ENCODE measurements at places on chromosomes 4 and X. TPM values are rescaled to one million over a fixed set of nuclear protein-coding genes. Genes with fewer than 3 reads are reported as not detected.

The HSFX4 gene
- not detected for total RNA-seq

The ZNF157 gene
- total RNA-seq = 0.61 TPM

The HMX1 gene
- not detected for total RNA-seq

The GABRB1 gene
- total RNA-seq = not detected

The MBTPS2 gene
- 16.5 TPM for total RNA-seq

The CYTL1 gene
- not detected for total RNA-seq

The CDX4 gene
- total RNA-seq = not detected

The GIMD1 gene
- not detected for total RNA-seq

The SERTM2 gene
- total RNA-seq = not detected

The PAGE4 gene
- total RNA-seq = not detected

The DMRTC1B gene
- total RNA-seq = not detected

The RTL3 gene
- 0.14 TPM for total RNA-seq

The BMPR1B gene
- total RNA-seq = not detected

The STARD8 gene
- total RNA-seq = 3.1 TPM

The AWAT2 gene
- not detected for total RNA-seq

The IL13RA1 gene
- 0.11 TPM for total RNA-seq

GRCh38 chr4:140595065-140595464, 26.3 kb upstream of the UCP1 start:
- H3K4me3 ChIP-seq = no peak overlapping the region
- no peak overlapping the region for H3K27ac ChIP-seq
- no peaks in the 10 kb centered on the region for H3K36me3 ChIP-seq
- no peaks in the 10 kb centered on the region for H3K4me1 ChIP-seq

DNA sequence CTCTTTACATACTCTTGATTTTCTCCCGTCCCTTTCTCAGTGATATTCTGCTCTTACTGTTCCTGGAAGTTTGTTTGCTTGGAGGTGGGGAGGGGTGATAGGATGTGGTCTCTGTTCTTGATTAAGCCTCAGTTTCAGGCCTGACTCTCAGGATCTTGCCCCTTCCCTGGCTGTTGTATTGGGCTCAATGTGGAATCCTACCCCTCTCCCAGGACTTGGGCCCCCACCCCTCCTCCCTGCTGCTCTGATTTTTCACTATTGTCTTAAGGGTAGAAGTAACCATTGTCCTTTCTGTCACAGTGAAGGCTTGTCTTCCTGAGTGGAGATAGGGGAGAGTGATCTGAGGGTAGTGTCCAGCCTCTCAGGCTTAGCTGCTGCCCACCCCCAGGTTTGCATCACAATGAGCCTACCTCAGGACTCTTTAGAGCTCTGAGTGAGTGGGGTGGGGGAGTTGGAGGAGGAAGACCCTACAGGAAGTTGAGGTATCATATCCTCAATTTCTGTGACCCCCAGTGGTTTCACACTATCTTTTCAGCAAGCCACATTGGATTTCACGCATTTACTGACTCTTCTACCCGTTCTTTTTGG, 16.5 kb downstream of the CDKL5 start:
- no peak for DNase-seq
- peaks cover 2% of the 10 kb centered on the region for H3K27me3 ChIP-seq
- H3K4me1 ChIP-seq = peaks cover 15% of the 10 kb centered on the region
- no peak overlapping the region for H3K27ac ChIP-seq
- H3K36me3 ChIP-seq = no peaks in the 10 kb centered on the region

- H3K4me3 ChIP-seq = no peak overlapping the region
- H3K4me1 ChIP-seq = no peaks in the 10 kb centered on the region
- DNase-seq = peak; percentile 49
- H3K36me3 ChIP-seq = no peaks in the 10 kb centered on the region
These were observed 26.2 kb upstream of the HGFAC start for GRCh38 chr4:3415471-3416141.

DNA sequence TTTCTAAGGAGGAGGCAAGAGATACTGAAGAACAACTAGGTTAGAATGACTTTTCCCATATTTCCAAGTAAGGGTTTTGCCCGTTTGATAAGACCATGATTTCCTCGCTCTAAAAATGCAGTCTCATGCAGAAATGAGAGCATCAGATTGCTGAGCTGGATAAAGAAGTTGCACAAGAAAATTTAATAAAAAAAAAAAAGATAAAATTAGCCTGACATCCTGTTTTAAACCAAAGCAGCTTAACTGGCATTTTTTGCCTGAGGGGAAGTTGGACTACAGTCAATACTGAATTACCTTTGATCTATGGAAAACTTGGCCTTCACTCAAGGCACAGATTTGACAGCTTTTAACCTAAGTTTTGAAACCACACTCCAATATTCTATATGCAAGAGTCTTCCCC, 208.4 kb downstream of the GASK1B start:
- no peaks in the 10 kb centered on the region for H3K4me1 ChIP-seq
- DNase-seq = no peak
- H3K36me3 ChIP-seq = no peaks in the 10 kb centered on the region
- no peak overlapping the region for H3K27ac ChIP-seq
- H3K27me3 ChIP-seq = no peaks in the 10 kb centered on the region

- DNase-seq = no peak
- H3K27ac ChIP-seq = no peak overlapping the region
- peaks cover 9% of the 10 kb centered on the region for H3K4me1 ChIP-seq
- H3K4me3 ChIP-seq = no peak overlapping the region
These were observed 100.7 kb downstream of the CRLF2 start for GRCh38 chrX:1111601-1112300.

DNA sequence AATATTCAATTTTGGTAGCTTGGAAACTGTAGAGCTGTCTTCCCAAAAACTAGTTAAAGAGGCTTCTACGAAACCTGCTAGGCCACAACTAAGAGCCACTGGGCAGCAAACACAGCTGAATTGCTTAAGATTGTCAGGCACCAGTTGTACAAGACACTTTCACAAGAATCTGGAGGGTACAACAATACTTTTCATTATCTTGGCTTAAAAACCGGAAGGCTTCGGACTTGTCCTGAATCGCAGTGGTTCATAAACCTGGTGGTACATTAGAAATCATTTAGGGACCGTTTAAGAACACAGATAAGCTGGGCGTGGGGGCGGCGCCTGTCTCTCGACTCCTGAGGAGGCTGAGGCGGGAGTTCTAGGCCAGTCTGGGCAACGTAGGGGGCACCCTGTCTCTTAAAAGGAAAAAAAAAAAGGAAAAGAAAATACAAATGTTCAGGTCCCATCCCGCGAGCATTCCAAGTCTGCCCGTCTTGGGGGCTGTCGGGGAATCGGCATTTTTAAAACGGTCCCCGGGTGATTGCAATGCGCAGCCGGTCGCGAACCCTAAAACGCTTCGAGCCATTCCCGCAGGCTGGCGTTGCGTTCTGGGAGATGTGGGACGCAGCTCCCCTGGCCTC, 763 bp downstream of the PYURF start:
- no peak for DNase-seq
- H3K36me3 ChIP-seq = peaks cover 16% of the 10 kb centered on the region
- H3K27ac ChIP-seq = peak overlapping the region; percentile 81
- H3K27me3 ChIP-seq = no peaks in the 10 kb centered on the region
- peaks cover 13% of the 10 kb centered on the region for H3K4me1 ChIP-seq
- H3K4me3 ChIP-seq = peak overlapping the region; percentile 95

GRCh38 chr4:96955226-96955625, 1115.3 kb downstream of the PDHA2 start:
- no peaks in the 10 kb centered on the region for H3K36me3 ChIP-seq
- H3K27me3 ChIP-seq = no peaks in the 10 kb centered on the region
- H3K4me1 ChIP-seq = no peaks in the 10 kb centered on the region
- DNase-seq = no peak
- H3K4me3 ChIP-seq = no peak overlapping the region
- H3K27ac ChIP-seq = no peak overlapping the region

DNA sequence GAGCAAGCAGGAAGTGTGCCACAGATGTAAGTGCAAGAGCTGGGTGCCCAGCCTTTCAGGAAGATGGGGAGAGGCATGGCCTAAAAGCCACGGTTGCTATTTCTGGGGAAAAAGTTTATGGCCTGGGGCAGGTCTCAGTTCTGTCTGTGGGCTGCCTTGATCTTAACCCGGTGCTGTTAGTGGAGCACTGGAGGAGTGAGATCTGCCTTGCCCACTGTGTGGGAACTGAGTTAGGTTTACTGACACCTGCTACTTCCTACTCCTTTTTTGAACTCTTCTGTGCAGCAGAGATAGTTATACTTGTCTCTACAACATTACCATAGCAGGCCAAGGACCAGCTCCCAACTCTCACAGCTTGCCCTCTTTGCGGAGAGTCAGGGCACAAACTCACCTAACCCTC, 76.5 kb downstream of the ITM2A start:
- H3K27me3 ChIP-seq = no peaks in the 10 kb centered on the region
- H3K4me3 ChIP-seq = no peak overlapping the region
- no peak for DNase-seq
- no peak overlapping the region for H3K27ac ChIP-seq
- H3K36me3 ChIP-seq = peaks cover 10% of the 10 kb centered on the region
- H3K4me1 ChIP-seq = peaks cover 17% of the 10 kb centered on the region

DNA sequence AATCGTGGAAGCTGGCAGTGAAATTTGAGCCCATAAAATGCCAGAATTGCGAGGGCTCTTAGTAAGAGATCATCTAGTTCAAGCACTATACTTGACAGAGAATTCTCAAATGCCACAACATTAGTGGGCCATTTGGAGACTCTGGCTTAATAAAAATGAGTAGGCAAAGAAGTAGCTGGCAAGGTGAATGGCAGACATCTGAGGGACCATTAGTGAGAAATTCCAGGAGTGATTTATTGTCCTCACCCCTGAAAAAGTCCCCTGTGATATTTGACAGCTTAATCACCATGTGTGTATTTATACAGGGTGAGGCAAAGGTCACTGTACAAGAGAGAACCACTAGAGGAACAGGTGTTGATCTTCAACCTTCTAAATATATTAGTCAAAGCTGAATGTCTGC, 207.5 kb downstream of the CHRDL1 start:
- DNase-seq = no peak
- H3K36me3 ChIP-seq = no peaks in the 10 kb centered on the region
- no peak overlapping the region for H3K4me3 ChIP-seq
- peaks cover 6% of the 10 kb centered on the region for H3K27me3 ChIP-seq
- no peak overlapping the region for H3K27ac ChIP-seq

DNA sequence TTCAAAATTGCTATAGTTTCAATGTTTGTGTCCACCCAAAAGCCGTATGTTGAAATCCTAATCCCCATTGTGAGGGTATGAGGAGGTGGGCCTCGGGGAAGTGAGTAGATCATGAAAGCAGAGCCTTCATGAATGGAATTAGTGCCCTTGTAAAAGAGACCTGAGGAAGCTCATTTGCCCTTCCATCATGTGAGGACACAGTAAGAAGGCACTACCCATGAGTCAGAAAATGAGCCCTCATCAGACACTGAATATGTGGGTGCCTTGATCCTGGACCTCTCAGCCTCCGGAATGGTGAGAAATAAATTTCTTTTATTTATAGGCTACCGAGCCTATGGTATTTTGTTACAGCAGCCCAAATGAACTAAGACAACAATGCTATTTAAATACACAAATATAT, 57.7 kb upstream of the EFHC2 start:
- H3K36me3 ChIP-seq = no peaks in the 10 kb centered on the region
- H3K27ac ChIP-seq = no peak overlapping the region
- H3K4me1 ChIP-seq = no peaks in the 10 kb centered on the region
- H3K4me3 ChIP-seq = no peak overlapping the region
- no peak for DNase-seq
- peaks cover 4% of the 10 kb centered on the region for H3K27me3 ChIP-seq

- H3K36me3 ChIP-seq = no peaks in the 10 kb centered on the region
- DNase-seq = no peak
- no peak overlapping the region for H3K4me3 ChIP-seq
These were observed 214.5 kb downstream of the KIT start for GRCh38 chr4:54872261-54872660.

GRCh38 chrX:150164971-150165600, 198.0 kb upstream of the MAMLD1 start:
- no peaks in the 10 kb centered on the region for H3K36me3 ChIP-seq
- no peak overlapping the region for H3K27ac ChIP-seq
- H3K27me3 ChIP-seq = no peaks in the 10 kb centered on the region
- DNase-seq = no peak
- no peaks in the 10 kb centered on the region for H3K4me1 ChIP-seq

DNA sequence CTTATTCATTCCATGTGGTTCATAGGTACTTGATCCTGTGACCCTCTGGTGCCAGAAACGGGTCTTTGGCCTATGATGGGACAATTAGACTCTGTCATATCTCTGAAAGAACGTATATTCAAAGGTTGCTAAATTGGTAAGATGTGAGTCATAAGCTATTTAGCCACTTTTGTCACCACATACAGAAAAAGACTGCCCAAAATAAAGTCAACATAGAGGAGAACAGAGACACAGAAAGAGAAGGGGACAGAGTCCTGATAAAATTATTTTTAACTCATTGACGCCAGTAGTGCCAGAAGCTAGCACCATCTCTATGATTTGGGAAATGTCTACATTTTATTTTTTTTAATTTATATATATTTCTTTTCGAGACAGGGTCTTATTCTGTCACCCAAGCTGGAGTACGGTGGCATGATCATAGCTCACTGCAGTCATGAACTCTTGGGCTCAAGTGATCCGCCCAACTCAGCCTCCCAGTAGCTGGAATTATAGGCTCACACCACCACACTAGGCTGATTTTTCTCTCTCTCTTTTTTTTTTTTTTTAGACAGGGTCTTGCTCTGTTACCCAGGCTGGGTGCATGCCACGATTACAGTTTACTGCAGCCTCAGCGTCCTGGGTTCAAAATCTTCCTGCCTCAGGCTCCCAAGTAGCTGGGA, 92.1 kb upstream of the COX18 start:
- H3K27ac ChIP-seq = no peak overlapping the region
- H3K4me3 ChIP-seq = no peak overlapping the region
- no peak for DNase-seq
- H3K36me3 ChIP-seq = peaks cover 26% of the 10 kb centered on the region

DNA sequence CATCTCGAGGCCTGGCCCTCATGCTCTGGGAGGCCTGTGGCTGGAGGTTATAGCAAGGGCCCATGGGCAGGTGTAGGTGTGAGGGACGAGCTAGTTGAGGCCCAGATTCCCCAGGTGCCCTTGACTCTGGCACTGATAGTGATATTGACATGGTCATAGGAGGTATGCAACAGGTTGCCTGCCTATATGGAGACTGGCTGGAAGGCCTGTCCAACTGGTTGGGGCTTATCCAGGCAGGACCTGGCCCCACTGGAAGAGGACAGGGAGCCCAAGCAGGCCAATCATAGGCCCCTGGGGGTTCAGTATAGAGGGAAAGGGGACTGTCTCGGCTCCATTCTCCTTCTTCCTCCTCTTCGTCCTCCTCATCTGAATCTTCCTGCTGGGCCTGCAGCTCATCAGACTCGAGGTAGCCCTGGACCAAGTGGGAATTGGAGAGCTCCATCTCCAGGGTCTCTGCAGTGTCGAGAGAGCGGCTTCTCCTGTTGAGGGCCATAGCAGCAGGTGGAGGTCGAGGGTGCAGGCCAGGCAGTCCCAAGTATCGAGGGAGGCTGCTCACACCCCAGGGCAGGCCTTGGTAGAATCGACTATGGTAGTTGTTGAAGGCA, 15.3 kb downstream of the AMER1 start:
- no peaks in the 10 kb centered on the region for H3K27me3 ChIP-seq
- no peak overlapping the region for H3K4me3 ChIP-seq

GRCh38 chr4:78078101-78078500, 21.0 kb downstream of the FRAS1 start:
- H3K4me1 ChIP-seq = no peaks in the 10 kb centered on the region
- H3K4me3 ChIP-seq = no peak overlapping the region
- no peak overlapping the region for H3K27ac ChIP-seq
- no peaks in the 10 kb centered on the region for H3K36me3 ChIP-seq
- peaks cover 28% of the 10 kb centered on the region for H3K27me3 ChIP-seq

Data from natural killer cell treated with Interleukin-12 subunit alpha and Interleukin-12 subunit beta and Interleukin-15 and Interleukin-18, amount 100 ng/mL, for 72 hours (primary cell).